ENCODE measurements at places on chromosomes 12 and 14.

DNA sequence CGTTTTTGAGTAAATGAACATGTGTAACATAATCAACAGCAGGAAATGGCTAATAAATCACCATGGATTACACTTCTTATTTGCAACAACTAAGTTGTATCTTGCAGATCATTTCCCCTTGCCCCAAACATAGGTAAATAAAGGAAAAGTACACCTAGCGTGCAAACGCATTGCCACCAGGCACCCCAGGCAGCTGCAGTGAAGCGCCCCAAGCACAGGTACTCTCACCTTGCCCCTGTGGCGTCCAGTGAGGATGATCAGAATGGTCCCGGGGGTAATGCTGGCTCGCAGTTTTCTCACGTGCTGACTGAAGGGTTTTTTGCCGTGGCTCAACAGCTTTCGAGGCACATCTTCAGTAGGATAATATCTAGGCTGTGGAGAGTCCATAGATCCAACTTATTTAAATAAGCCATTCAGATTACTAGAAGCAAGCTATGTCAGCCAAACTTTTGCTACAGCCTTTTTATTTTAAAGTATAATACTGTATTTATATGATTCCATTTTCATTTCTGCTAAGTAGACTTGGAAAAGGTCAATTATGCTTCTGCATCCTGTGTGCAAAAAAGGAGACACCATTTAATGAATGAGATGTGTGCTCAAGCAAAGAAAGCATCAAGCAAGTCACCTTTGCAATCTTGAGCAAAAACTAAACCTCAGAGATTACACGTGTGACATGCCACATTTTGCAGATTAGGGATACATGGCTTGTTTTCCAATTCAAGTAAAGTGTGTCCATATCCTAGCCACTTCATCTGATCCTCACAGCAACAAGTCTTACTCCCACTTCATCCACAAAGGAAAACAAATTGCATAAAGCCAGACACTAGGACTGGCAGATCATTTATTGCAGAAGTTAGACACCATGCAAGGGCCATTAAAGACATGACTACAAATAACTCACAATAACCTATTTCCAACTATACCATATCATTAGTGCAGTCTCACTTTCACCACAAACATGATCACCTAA is 2.6 kb downstream of the RPL6 start:
- DNase-seq = no peak

DNA sequence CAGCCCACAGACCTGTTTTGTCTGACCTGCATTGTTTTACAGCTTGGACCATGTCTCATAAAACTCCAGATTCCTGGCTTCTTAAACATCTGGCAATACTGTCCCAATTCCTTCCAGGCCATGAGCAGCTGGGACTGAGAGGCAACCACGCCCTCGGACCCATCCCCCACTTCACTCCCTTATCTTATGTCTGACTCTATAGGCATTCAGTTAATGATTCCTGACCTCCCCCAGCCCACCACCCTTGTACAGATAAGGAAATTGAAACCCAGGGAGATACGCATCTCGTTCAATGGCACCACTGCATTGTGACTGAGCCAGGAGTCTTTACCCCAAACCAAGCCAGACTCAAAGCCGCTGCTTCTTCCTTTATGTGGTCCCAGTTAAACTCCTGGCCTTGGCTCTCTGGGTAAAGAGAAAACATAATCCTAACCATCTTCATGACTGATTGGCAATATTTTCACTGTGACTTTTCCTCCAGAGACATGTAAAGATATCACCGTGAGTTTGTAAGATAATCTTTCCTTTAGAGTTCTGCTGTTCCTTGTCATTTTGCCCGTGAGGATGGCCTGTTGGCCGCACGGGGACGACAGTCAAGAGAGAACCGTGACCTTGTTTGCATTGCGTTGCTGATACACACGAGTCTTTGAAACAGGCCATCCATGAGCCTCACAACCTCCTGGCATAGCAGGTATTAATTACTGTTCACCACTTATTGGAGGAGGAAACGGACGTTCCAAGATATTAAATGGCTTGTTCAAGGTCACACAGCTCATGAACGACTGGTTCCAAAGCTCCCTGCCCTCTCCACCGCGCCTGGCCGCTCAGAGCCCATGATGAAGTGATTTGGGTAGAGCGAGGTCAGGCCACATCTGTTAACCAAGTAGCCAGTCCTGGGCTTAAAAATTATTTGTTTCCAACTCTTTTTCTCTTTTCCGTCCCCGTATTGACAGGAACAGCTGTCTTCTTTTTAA is 39.4 kb downstream of the MAP1LC3B2 start:
- no peak for DNase-seq

GRCh38 chr14:50000380-50001150 is 107.7 kb downstream of the ARF6 start:
- DNase-seq = peak; percentile 60

GRCh38 chr12:851343-851742 is 98.2 kb downstream of the RAD52 start:
- no peak for DNase-seq

GRCh38 chr14:77133720-77134338 is 7.8 kb downstream of the ZDHHC22 start:
- DNase-seq = no peak

DNA sequence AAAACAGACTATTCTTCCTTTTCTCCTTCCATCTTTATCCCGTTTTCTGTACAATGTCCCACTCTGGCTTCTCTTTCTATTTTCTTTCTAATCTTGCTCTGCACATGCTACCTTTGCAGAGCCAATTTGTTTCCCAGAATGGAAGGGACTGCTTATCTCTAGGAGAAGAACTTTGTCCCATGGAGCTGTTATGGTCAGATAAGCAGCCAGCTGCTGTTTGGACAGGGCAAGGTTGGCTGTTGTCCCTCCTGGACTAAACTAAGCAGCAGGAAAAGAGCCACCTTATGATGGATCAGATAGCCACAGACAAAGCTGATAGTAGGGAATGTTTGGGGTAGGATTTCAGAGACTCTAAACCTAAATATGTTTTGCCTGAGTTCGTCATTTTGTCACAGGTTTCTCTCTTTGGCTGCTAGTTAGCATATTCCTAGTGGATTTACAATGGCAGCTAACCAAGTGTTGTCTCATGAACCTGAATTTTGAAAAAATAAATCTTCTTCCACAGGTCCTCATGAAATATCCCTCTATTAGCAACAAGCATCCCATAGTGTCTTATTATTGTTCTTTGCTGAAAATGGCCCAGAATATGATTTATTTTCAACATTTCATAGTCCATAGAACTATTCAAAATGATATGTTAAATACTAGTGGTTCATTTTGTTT is 262.8 kb downstream of the SLC16A7 start:
- no peak for DNase-seq

- no peak for DNase-seq
Observed at GRCh38 chr12:14193639-14194038, 171.8 kb upstream of the ATF7IP start.

- no peak for DNase-seq
Observed at GRCh38 chr14:62528296-62528695, 517.0 kb downstream of the KCNH5 start.

GRCh38 chr14:39154594-39155189 is 15.4 kb downstream of the TRAPPC6B start:
- no peak for DNase-seq

DNA sequence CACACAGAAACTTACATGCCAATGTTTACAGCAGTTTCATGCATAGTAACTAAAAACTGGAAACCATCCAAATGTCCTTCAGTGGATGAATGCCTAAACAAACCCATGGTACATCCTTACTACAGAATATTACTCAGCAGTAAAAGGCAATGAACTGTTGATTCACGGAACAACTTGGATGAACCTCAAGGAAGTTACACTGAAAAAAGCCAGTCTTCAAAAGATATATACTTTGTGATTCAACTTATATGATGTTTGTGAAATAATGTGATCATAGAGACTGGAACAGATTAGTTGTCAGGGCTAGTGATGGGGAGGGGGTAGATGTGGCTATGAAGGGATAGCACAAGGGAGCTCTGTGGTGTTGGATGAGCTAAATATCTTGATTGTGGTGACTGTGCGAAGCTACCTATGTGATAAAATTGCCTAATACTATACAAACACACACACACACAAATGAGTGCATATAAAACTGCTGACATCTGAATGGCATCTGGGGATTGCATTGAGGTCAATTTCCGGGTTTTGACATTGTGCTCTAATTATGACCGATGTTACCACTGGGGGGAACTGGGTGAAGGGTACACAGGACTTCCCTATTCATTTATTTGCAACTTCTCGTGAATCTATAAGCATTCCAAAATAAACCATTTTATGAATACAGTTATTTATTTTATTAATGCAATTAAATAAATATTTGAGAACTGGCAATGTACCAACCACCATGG is 94.3 kb downstream of the RIN3 start:
- DNase-seq = no peak

- DNase-seq = no peak
Observed at GRCh38 chr12:45131506-45131905, 80.6 kb upstream of the DBX2 start.

DNA sequence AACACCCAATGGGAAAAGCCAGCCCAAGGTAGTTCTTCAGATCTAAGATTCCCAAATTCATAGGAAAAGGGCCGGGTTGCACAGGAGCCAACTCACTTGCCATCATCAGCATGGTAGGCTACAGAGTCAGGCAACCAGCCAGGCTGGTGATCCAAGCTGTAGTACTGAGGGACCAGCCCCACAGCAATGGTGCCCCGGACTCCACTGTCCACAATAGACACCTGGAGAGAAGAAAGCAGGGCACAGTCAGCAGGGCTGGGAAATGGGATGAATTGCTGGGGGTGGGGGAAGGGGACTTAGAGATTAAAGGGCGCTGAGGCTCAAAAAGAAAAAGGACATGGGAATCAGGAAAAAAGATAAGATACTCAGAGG is 4.2 kb downstream of the SPRYD3 start:
- no peak for DNase-seq

GRCh38 chr14:38828183-38828827 is 274.7 kb downstream of the SEC23A start:
- DNase-seq = no peak

- no peak for DNase-seq
Observed at GRCh38 chr12:89936631-89937030, 228.0 kb upstream of the ATP2B1 start.

GRCh38 chr12:127538316-127538715 is 728.7 kb upstream of the TMEM132C start:
- no peak for DNase-seq

DNA sequence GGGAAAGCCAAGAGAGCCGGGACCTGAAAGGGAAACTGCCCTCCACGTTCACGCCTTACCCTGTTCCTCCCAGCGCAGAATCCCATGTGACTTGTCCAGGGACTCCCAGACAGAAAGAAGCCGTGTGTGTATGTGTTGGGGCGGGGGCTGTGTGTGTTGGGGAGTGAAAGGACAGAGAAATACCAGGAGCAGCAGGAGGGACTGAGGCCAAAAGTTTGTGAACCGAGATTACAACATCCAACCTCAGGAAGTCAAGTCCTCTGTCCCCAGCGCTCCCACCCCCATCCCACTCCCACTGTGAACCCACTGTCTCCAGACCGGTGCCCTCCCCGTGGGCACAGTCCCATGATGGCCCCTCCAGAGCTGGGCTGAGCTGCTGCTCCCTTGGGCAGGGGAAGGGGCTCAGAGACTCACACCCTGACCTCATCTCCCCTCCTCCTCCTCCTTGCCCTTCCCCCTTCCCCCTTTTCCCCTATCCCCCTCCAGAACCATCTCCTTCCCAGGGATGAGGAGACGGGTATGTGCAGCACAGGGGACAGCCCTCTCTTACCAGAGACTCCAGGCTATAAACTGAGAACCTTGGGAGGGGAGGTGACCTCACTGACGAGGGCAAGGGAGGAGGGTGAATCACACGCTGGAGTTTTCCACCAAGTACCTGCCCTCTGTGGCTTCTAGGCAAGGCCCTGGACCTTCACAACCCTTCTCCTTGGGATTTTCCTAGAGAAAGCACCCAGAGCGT is at the start of gene SLC6A12:
Gene SLC6A12, minus strand, starts transcription at position 155 of the 739 bp plus-strand sequence. CDS start 4,171 bp downstream, outside the sequence.
- no peak for DNase-seq

GRCh38 chr14:104697892-104698583 is 8.6 kb downstream of the INF2 start:
- DNase-seq = no peak

- no peak for DNase-seq
Observed at GRCh38 chr12:41768456-41768855, 376.2 kb downstream of the GXYLT1 start.

DNA sequence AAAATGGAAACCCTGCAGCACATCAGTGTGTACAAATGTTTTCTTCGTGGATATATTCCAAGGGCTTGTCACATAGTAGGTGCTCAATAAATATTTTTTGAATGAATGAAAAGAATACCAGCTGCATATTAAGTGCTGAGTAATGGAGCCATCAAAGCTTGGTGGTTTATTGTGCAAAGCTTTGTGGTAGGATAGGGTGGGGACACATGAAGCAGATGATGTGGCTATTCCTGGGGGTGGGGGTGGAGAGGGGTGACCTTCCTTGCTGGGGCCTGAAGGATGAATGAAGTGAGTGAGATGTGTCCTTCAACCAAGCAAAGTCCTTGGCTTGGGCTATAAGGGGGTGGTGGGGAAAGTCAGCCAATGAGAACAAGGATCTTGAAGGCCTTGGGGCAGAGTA is 4.3 kb upstream of the KRT81 start:
- DNase-seq = no peak

- no peak for DNase-seq
Observed at GRCh38 chr12:127550271-127550670, 716.7 kb upstream of the TMEM132C start.

- no peak for DNase-seq
Observed at GRCh38 chr12:52193532-52193931, 1.7 kb upstream of the KRT80 start.

DNA sequence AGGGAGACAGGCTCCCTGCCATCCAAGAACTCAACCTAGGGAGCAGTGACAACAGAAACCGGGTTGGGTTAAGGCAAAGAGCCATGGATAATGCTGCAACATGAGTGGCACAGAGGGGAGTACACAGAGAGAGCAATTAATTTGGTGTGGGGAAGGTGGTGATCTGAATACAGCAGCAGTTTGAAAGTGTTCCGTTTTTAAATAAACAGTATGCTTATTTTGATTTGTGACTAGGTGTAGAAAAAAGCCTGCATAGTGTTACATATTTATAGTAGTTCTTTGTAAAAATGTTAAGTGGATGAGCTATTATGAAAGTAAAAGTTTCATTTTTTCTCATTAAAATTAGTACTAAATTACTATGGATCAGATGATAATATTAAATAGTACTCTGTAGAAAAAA is 8.7 kb downstream of the AKAP5 start:
- no peak for DNase-seq

- no peak for DNase-seq
Observed at GRCh38 chr14:102125546-102125945, 14.2 kb upstream of the WDR20 start.

DNA sequence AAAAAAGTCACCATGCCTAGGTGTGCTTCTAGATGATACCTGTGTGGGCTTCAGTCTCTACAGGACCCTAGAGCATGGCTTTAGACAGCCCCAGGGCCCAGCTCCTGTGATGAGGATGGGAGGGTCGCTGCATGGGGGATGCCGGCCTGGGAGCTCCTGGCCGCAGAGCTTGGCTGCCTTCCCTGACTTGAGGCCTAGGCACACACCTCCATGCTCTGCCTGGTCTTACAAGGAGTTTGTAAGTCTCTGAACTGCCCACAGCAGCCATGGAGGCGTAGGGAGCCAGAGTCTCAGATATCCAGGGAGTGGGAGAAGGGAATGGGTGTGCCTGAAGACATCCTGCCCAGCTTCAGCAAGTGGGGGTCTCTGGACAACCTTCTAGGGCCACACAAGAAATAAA is 149.5 kb upstream of the MYL2 start:
- no peak for DNase-seq
